Lung microvascular endothelial cell (primary cell): ENCODE measurements at places on chromosomes 16 and 17. TPM values are rescaled to one million over a fixed set of nuclear protein-coding genes. Genes with fewer than 3 reads are reported as not detected.

RCVRN gene
- not detected in 2 replicates for total RNA-seq

NPIPB6 gene
- not detected in 2 replicates for total RNA-seq

C1QTNF8 gene
- not detected in 2 replicates for total RNA-seq

GPR139 gene
- total RNA-seq, result not detected in 2 replicates

CCL8 gene
- not detected in 2 replicates for total RNA-seq

CRHR1 gene
- not detected in 2 replicates for total RNA-seq

MPP3 gene
- total RNA-seq, result 0.60 and 0.87 TPM in 2 replicates

FNDC8 gene
- total RNA-seq, result not detected in 2 replicates

WIPI1 gene
- total RNA-seq, result 49.5 and 96.8 TPM in 2 replicates

KRT39 gene
- total RNA-seq, result not detected in 2 replicates

DNAH2 gene
- under 0.01 and 0.20 TPM in 2 replicates for total RNA-seq

TMC7 gene
- total RNA-seq, result 2.8 and 3.6 TPM in 2 replicates

SGCA gene
- total RNA-seq, result not detected in 2 replicates

LHX1 gene
- not detected in 2 replicates for total RNA-seq

STX1B gene
- total RNA-seq, result under 0.01 and 0.40 TPM in 2 replicates

TSPOAP1 gene
- under 0.01 TPM in 1 of 2 replicates, not detected in the other for total RNA-seq

ITGA2B gene
- total RNA-seq, result 0.22 and 0.79 TPM in 2 replicates

DNA sequence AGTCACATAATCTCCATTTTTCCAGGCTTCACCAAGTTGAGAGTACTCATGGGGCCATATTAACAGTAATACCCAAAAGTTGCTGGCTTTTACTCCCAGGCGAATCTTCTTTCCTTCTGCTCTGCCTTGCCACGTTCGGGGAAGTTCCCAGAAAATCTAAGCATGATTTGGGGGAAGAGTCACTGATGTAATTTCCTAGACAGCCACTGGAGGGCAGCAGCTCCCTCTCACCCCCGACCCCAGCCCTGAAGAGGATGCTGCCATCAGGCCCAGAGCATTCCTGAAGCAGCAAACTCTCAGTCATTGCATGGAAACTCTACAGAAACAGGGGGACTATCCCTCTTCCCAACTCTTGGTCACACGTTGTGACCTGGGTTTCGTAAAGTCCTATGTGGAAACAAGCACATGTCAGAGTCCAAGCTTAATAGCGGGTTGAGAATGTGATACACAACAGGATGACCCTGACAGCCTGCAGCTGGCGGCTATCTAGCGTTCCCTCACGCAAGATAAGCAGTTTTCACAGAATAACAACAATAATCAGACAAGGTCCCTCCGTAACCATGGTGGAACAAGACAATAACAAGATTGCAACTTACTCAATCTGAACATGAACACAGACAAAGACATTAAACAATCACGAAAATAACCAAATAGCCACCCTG lies 43.8 kb upstream of the DHX40 start:
- DNase-seq, result peak; percentile 65

DNA sequence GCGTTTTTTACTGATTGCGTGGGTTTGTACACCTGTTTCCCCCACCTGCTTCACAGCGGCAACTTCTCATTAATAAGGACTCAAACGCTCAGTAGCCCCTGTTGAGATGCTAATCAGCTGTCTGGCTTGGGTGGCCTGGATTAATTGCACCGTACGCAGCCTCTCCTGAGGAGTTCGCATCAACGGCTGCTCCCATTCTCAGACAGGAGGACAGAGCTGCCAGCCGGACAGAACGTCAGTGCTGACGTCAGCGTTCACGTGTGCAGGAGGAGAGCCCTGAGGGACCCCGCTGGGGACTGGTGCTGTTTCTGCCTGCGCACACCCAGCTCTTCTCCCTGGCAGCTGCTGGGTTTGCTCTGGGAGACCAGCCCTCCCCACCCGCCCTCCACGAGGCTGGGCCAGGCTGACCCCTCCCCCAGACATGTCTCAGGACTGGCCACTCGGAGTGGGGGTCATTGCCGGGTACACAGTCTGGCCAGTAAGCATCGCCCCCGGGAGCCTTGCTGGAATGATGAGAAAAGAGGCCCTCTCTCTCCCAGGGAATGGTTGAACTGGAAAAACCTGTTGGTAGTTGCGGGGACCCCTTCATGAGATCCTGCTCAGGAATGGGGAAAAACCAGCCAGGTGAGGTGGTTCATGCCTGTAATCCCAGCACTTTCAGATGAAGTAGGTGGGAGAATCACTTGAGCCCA lies 5.7 kb upstream of the BANP start:
- DNase-seq, result peak; percentile 66

GRCh38 chr16:1769402-1770300 lies 1.7 kb downstream of the NME3 start:
- DNase-seq, result no peak

DNA sequence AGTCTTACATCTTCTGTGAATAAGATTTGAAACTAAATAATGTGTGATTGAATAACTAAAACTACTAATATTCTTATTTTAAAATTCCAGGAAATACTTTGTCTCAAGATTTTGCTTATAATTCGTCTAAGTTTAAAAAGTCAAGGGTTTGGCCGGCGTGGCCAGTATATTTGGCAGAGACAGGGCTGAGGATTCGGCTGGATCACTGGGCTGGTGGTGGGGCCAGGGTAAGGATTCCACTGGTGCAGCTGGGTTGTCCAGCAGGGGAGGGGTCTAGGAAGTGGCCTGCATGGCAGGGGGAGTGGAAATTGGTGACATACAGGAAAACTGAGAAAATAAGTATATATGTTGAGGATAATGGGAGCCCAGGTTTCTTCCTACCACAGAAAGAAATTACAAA lies 75.7 kb downstream of the MYO1D start:
- DNase-seq, result no peak

- DNase-seq, result no peak
These were observed 52.7 kb downstream of the TIMM22 start for GRCh38 chr17:1049446-1050225.

DNA sequence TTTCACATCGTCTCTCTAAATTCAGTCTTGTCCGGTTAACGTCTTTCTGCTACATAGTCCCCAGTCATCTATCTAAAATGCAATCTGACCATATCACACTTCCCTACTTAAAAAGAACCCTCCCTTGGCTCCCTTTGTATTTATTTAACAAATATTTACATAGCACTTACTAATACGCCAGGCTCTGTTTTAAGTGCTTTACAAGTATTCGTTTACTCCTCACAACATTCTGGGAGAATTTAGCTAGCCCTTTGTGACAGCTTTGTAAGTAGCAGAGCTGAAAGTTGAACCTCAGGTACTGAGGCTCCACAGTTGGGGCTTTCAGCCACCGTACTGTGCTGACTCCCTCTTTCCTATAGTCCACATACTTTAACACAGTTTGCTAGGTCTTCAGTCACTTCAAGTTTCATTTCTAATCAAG lies 9.2 kb downstream of the PAFAH1B1 start:
- DNase-seq, result no peak

DNA sequence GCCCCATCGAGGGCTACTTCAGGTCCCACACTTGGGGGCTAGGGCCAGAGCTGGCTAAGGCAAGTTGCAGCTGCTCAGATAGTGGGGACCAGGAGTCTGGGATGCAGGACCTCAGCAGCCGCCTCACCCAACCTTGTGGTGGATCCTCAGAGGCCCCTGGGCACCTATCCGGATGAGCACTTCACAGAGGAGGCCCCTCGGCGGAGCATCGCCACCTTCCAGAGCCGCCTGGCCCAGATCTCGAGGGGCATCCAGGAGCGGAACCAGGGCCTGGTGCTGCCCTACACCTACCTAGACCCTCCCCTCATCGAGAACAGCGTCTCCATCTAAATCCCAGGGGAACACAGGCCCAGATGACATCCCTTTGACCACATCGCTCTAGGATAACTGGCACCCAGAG lies 9.4 kb downstream of the ALOX15B start:
- DNase-seq, result no peak

DNA sequence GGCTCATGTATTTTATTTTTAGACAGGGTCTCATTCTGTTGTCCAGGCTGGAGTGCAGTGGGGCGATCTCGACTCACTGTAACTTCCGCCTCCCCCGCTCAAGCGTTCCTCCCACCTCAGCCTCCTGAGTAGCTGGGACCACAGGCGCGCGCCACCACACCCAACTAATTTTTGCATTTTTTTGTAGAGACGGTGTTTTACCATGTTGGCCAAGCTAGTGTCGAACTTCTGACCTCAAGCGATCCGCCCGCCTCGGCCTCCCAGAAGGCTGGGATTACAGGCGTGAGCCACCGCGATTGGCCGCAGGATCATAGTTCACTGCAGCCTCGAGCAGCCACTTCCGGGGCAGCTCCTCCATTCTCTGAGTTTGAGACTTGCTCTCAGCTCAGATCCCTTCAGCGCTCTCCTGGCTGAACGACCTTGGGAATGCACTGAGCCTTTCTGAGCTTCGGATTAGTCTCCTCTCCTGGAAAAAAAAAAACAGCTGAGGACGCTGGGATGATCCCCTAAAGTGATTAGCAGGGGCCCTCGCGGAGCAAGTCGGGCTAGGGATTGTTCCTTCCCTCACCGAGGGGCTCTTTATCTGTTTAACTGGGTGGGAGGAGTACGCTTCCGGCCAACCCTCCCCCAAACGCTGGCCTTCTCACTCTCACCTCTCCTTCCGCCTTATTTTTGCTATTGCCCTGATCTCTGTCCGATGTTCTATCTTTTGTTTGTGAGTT lies 1.1 kb upstream of the PKMYT1 start:
- no peak for DNase-seq

- no peak for DNase-seq
These were observed 69.8 kb downstream of the KSR1 start for GRCh38 chr17:27525836-27526603.

GRCh38 chr17:28256370-28256769 lies 62.6 kb upstream of the TMEM97 start:
- no peak for DNase-seq

DNA sequence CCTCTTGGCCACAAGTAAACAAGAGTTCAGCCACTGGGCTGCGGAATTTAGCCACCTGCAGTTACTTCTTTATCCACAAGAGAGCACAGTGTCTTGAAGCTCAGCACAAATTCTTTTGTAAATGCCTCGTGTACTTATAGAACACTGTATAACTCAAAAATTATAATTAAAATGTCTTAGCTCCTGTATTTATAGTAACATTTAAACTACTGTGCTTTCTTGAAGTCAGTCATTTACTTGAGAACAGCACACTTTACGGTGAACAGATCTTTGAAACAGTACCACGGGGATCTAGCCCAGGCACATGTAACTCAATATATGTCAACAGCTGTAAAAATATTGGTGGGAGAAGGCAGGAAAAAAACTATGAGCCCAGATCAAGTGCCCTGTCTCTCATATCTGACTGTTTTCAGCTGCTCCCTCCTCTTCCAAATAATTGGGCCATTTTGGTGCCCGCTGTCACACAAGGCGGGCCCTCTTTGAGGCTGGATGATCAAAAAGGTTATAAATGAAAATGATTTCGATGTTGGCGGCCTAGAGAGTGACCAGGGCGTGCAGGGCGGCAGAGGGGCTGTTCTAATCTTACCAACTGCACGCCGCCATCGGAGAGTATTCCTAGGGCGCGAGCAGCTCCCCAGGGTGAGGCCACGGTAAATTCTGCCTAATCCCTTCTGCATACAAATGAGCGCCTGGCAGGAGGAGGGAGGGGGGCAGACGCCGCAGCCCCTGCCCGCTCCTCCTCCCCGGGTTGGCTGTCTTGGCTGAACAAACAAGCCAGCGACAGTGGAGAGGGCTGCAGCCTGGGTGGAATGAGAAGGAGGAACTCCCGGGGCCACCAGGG lies 183.2 kb downstream of the C16orf78 start:
- peak; percentile 29 for DNase-seq

DNA sequence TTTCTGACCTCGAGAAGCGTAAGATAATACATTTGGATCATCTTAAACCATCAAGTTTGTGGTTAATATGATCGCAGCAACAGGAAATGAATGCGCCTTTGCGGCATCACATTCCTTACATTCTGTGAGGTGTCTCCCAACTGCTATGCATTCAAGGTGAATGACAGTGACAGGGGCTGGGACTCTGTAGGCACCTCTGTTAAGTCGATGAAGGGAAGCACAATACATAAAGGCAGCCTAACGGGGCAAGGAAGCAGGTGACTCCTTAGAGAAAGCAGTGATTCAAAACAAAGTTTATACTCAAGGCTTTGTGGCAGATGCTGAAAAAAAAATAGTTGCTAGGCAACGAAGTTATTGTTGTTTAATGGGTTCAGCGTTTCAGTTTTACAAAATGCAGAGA lies 21.6 kb upstream of the EVPL start:
- DNase-seq, result no peak

GRCh38 chr16:14236401-14236800 lies 165.3 kb downstream of the MRTFB start:
- DNase-seq, result no peak

DNA sequence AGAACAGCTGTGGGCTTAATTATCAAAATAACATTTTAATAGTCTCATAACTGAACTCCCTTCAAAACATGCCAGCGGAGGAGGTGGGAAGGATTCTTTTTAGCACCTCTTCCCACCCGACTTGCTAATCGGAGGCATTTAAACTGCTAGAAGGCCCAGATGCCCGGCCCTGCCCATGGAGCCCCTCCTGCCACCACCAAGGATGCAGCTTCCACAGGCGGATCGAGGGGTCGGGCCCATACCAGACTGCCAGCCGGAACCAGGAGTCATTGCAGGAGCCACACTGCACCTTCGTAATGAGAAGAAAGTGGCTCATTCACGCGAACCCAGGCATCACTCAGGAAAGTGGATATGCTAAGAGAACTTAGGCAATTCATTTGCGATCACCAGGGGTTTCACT lies 201.2 kb downstream of the C16orf78 start:
- no peak for DNase-seq

DNA sequence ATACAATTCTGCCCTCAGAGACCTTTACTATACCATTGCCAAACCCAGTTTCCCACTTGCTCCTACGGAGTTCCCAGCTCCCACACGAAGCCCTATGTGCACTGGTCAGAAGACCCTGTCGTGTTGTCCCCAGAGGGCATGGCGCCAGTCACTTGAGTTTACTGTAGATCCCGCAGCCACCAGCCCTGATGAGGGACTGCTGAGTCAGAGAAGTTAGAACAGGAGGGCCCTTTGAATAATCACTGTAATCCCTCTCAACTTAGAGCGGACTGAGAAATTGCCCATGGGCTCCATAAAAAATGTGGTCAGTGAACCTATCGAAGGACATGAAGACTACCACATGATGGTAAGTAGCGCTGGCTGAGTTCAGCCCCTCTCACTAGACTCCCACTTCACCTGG lies 9.2 kb downstream of the UBFD1 start:
- DNase-seq, result no peak

DNA sequence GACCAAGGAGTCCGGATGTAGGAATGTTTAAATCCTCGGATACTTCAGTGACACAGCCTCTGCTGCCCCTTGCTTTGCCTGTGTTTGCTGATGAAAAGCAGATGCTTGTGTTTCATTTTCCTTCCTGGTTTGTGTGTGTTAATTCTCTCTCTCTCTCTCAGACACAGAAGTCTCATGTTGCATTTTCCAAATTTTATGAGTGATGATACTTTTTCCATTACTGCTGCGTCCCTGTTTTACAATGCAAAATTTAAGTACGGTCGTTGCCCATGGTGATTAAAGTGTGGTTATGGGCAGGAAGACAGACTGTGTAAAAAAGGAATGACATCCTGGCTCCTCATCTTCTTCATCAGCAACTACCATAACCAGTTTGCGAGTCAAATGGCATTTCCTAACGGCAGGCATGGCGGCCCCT lies 5.7 kb downstream of the RMI2 start:
- DNase-seq, result no peak
